ENCODE measurements at places on chromosomes 4 and X.
A peak's percentile ranks its signal among the peaks of the same experiment; 100 is the strongest.

- DNase-seq: no peak
These were observed 27.7 kb downstream of the PAK3 start for GRCh38 chrX:111123606-111124179.

DNA sequence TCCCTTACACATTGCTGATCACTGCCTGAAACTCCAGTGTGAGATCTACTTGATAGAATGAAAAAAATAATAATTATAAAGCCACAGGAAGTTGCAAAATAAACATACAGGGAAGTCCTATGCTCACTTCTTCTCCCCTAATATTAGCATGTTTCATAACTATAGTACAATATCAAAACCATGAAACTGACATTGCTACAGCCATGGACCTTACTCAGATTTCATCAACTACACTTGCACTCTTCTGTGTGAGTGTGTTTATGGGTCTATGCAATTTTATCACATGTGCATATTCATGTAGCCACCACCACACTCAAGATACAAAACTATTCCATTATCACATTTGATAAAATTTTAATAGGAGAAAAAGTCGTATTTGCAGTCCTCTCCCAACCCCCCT lies 57.3 kb downstream of the SPINK2 start:
- DNase-seq: no peak

DNA sequence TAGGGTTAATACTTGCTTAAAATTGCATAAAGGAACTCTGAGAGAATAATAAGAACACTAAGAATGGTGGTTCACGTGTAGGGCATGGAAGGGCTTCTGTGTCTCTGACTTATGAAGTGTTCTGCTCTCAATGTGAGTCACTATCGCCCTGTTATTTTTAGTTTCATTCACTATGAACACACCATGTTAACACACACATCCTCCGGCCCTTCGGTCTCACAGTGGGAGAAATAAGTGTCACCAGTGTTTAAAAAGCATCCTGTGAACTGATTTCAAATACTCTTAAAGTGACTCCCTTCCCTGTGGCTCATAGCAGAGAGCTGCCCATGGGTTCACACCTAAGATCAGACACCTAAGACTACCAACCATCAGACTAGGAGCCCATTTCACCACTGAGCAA lies 33.8 kb upstream of the FGFBP2 start:
- DNase-seq: no peak

DNA sequence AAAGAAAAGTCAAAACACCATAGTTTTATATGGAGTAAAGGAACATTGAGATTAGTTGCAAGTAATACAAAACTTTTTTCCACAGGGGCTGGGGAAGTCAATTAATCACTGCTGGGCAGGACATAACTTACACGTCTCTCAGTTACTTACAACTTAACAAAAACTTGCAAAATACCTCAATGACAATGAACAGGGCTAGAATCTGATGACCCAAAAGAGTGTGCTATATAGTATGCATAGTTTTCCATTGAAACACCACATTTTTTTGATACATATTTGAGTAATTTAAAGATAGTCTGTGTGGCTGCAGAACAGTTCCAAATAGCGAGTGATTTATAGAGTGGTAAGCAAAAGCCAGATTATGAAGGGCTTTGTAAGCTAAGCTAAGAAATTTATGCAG lies 172.3 kb upstream of the TRPC5 start:
- peak; percentile 0 for DNase-seq

DNA sequence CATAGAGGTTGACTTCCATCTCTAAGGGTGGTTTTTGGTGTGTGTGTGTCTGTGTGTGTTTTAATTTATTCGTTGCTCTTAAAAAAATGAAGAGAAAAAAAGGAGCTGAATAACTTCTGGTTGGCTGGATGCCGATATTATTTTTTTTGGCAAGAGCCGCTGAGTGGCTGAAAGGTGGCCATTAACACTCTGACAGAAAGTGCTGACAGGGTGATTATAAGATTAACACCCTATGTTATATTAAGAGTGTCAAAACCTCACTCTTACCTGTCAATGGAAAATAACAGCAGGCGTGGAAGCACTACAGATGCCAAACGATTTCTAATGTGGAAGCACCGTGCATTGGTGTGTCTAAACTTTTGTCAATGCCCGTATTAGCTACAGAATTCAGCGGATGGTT lies 622.5 kb downstream of the ANKRD50 start:
- no peak for DNase-seq

DNA sequence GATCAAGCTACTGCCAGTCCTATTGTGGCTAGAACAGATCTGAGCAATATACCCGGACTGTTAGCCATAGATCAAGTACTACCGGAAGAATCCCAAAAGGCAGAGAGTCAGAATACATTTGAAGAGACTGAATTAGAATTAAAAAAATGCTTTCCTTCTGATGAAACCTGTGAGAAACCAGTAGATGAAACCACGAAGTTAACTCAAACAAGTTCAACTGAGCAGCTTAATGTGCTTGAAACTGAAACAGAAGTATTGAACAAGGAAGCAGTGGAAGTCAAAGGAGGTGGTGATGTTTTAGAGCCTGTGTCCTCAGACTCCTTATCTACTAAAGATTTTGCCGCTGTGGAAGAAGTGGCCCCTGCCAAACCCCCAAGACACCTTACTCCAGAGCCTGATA lies 46.8 kb downstream of the WDR44 start:
- no peak for DNase-seq

DNA sequence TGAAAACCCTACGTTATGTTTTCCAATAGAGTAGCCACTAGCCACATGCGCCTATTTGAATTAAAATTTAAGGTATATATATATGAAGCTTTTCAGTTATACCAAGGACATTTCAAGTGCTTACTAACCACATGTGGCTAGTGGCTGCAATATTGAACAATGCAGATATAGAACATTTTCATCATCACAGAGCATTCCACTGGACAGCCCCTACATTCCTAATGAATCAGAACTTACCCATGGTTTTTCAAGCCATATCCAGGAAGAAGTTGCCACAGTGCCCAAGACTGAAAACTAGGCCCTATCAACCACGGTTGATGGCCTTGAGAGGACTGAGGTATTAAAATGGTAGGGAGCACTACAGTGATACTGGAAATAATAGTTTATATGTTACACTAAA lies 29.7 kb downstream of the NEK1 start:
- DNase-seq: no peak

- no peak for DNase-seq
These were observed 22.5 kb downstream of the APOOL start for GRCh38 chrX:85026170-85026569.

GRCh38 chrX:139974471-139974870 lies 9.2 kb upstream of the CXorf66 start:
- no peak for DNase-seq

DNA sequence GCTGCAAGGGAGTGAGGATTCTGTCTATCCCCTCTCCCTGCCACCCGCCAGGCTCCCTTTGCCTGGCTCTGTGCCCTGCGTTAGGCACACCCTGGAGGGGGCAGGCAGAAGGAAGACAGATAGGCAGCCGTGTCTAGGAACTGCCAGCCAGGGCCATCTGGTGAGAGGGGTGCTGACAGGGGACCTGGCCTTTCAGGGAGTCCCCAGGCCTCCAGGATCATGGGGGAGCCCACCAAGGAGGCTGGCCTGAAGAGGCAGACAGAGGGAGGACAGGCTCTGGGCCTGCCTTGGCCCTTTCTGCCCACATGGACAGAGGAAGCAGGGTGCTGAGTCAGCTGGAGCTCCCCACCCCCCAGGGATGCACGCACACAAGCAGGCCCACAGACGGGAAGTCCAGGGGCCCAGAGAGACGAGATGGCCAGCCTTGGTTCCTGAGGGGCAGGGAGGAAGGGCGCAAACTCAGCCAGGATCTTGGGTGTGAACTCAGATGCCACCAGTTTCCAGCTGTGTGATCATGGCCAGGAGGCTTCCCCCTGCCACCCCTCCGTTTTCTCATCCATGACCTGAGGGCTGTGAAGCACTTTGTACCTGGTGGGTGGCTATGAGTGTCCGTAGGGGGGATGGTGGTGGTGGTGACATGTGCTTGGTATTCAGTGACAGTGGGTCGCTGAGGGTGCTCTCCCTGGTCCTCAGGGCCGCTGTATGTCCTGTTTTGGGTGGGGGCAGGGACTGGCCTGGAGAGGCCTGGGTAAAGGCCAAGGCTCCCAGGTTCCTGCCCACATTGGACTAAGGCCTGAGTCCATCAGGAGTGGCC lies 1.8 kb downstream of the SH3BP2 start:
- DNase-seq: no peak

DNA sequence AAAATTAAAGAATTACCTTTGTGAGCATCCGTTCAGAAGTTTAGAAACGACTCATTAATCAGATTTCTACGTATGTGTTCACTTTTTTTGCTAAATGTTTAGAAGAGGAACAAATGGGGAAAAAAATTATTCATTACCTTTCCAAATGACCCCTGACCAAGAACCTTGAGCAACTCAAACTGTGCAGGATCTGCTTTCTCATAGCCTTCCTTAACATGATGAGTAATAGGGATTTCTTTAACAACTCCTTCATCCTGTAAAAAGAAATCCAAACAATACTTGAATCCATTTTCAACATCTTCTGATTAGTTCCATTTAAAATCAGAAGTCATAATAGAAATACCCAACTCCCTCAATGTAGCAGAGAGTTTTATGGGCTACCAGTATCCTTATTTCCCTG lies 32.1 kb downstream of the RPS6KA6 start:
- no peak for DNase-seq

DNA sequence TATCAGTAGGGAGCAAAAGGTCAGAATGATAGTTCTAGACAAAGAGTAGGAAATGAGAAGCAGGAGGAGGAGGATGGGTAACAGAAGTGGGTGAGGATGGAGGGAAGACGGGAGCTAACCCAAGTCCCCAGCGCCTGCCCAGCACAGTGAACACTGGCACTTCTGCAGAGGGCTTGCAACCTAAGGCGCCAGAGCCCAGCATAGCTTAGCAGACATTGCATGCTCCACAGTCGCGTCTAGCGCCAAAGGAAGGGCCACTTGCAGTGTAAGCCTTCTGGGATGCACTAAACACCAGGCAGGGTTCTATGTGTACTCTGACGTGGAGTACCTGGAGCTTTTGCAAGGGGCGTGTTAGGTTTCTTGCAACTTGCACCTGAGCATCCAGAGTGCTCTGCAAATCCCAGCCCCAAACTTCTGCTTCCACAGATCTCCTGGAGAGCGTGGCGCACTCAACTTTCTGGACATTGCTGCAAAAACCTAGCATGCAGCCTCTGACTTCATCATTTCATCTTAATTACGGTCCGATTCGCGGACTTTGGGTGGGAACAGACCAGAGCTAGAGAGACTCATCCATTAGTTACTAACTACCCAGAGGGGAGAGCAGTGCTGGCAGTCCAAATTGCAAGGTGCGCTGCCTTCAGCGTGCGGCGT lies 46.5 kb upstream of the NKAP start:
- DNase-seq: no peak

- no peak for DNase-seq
These were observed 10.4 kb downstream of the SH3KBP1 start for GRCh38 chrX:19876962-19877361.

DNA sequence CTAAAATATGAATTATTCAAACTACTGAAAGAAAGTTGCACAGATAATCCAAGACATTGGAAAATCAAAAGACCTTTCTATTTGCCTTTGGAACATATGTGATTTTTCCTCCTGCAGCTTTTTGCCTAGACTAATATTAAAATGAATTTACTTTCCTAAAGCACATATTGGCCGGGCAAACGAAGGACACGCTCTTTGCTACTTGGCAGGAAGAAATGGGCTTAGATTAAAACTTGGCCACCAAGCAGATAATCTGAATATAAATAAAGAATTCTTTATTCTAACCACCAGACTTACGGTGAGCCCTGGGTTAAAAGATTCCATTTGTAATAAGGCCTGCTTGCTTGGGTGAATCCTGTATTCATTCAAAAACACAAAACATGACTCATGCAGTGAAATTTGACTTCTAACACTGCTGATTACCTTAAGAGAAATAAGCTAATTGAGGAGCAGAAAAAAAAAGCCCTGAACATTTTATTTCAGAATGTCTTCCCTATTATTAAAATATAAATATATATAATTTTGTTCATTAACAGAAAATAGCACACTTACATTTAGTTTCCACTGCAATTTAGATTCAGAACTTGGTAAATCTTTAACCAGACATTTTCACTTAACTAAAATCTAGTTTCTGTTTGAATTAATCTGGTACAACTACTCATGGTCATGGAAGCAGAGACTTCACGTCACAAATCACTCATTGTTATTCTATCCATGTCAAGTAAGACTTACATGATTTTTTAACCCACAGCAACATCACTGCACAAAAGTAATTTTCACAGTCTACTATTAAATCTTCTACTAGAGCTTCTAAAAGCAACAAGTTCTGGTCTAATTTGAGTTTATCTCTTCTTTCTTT lies 116.1 kb upstream of the PLAC1 start:
- no peak for DNase-seq

- no peak for DNase-seq
These were observed 23.9 kb upstream of the CXCL13 start for GRCh38 chr4:77581724-77582123.

GRCh38 chr4:10593130-10593529 lies 91.4 kb downstream of the CLNK start:
- no peak for DNase-seq

GRCh38 chrX:115895678-115896329 lies 274.7 kb upstream of the AGTR2 start:
- no peak for DNase-seq

DNA sequence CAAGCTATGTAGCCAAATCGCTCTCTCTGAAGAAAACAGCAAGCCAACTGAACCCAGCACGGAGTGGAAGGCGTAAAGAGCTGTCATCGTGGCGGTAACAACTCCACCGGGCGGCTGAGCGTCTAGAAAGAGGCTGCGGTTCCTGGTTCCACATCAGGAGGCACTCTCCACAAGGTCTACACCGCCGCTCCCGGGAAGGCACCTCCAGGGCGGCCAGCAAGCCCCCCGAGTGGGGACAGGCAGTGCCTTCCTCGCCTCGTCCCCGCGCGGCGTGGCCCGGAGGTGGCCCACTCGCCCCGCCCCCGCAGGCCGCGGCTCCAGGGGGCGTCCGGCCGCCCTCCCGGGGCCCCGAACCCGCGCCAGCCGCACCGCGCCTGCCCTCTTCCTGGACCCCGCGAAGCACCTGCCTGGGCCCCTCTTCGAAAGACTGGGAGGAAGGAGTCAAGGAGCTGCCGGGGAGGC lies 755 bp downstream of the KLHL8 start:
- no peak for DNase-seq

DNA sequence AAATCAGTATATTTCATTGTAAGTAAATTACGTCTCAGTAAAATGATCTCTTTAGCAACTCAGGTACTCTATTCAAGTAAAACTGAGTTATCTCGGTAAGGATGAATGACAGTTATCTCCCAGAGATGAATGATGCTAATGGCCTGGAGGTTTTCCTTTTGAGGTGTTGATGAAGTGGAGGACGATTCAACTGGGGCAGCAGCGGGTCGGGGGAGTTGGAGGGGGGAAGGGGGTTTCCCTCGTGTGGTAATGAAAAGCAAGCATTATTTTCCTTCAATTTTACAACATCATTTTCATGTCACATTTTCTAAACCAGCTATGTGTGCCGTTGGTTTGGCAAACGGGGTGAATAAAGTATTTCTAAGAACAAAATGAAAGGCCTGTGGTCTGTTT lies 92.4 kb upstream of the ATXN3L start:
- DNase-seq: no peak

GRCh38 chr4:11813951-11814446 lies 385.3 kb upstream of the HS3ST1 start:
- no peak for DNase-seq

Measured in fibroblast of skin of left quadriceps (primary cell).